Left kidney (tissue), 8 donors: ENCODE measurements at places on chromosomes 2 and 18.

DNA sequence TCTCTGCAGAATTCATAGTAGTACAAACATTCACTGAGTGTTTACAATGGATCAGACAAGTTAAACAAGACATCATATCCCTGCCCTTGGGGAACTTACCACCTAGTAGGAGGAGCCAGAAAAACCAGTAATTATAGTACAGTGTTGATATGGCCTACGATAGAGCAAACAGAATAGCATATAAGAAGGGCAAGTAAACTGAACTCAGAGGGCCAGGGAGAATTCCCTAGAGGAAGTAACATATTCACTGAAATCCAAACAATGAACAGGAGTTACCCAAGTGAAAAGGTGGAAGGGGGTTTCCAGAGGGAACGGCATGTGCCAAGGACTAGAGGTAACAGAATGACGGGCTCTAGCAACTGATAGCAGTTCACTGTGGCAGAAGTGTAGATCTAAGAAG is 34.1 kb downstream of the NHEJ1 start:
- DNase-seq, result no peak

DNA sequence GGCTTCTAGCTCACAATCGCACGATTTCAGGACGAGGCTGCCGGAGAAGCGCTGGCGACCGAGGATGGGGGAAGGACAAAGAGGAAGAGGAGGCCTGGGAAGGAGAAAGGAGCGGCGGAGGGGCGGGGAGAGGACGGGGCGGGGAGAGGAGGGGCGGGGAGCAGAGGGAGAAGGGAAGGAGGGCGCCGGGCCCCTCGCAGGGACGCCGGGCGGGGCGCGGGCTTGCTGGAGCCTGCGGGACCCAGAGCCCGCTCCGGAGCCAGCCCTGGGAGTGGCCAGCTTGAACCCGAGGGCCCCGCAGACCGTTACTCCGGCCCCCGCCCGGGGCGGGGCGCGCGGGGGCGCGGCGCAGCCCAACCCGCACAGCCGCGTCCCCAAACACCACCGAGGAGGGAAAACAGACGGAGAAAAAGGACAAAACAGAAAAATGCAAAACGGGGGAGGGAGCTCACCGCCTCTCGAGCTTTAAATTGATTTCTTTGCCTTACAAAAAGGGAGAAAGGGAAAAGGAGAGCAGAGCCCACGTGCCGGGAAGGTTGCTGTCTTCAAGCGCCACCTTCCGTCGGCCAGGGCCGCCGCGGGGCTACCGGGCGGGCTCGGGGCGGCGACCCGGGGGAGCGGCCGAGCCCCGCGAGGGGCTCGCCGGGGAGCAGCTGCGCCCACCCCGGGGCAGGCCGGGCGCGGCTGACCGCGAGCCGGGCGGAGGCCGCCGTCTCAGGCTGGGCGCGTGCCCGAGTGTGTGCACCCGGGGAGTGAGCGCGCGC is 781 bp upstream of the SOX11 start:
- DNase-seq, result peak; percentile 84

GRCh38 chr2:57890464-57890863 is 156.1 kb upstream of the VRK2 start:
- DNase-seq, result no peak

DNA sequence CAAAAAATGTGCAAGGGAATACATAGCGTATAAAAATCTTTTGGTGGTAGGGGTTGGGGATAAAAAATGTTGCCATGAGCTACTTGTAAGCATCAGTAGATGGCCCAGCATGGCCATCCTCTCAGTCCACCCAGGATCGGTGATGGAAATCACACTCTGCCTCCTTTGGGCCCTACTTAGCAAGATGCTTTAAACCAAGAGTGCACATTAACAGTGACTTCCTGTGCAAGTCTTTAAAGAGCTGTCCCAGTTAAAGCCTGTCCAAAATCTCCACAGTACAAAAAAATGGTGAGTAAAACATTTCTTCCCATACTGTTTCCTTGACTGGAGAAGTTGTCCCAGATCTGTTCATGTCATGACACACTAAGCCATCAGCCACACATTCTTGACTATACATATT is 18.0 kb downstream of the ANKRD44 start:
- no peak for DNase-seq

GRCh38 chr2:172442072-172442895 is 14.9 kb downstream of the ITGA6 start:
- DNase-seq, result no peak

GRCh38 chr2:126658905-126659561 is 3.1 kb downstream of the GYPC start:
- DNase-seq, result peak; percentile 38

GRCh38 chr2:217800433-217801114 is 202.2 kb downstream of the TNS1 start:
- no peak for DNase-seq

DNA sequence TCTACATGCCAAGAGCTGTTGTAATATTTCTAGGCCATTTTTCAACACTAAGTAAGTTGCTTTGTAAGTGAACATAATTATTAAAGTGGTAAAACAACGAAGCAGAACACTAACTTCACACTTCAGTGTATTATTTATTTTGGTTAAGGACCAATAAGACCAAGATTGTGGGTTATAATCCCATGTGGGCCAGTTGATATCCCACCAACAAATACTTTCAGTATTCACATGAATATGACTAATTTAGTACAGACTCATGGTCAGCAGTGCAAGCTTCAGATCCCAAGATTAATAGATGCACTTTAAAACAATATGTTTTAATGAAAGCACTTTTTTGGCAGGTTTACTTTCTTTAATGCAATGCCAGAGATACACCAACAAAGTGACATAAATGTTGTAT is 154.3 kb downstream of the LCLAT1 start:
- no peak for DNase-seq

DNA sequence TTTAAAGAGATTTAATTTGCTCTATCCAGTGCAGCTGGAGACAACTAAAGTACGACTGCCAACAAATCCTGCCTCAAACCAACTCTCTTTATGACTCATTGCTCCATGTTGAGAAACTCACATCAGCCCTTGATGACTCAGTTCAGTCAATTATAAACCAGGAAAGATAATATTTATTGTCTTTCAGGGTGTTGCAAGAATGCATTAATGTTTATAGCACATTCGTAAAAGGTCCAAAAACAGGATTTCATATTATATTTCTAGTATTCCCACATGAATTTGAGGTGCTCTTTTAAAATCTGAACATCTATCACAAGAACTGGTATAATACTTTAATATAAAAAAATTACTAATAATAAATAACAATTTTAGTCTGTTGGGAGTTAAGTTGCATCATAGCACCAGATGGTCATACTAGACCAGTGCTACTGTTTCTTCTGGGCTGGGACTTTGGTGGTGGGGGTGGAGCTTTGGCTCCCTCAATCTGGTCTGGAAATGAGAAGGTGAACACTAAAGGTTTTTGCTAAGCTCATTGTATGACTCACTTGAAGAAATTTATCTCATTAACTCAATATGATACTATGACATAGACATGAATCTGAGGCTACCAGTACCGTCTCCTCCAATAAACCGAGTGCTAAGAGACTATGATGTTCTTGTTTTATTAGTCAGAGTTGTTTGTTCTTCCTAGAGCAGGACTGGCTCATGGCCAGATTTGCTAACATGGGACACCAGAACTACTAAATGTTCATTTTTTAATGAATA is 26.6 kb upstream of the MAP3K20 start:
- DNase-seq, result no peak

DNA sequence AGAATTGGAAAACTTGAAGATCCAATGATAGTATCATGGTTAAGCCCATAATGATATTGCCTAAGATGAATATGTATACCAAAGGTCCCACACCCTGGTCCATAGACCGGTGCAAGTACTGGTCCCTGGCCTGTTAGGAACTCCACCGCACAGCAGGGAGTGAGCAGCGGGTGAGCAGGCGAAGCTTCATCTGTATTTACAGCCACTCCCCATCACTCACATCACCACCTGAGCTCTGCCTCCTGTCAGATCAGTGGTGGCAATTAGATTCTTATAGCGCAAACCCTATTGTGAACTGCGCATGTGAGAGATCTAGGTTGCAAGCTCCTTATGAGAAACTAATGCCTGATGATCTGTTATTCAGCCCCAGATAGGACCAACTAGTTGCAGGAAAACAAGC is 402.4 kb downstream of the EPHA4 start:
- no peak for DNase-seq

- peak; percentile 32 for DNase-seq
These were observed 63.4 kb upstream of the CHRNA1 start for GRCh38 chr2:174827371-174828369.

GRCh38 chr2:98828793-98829371 is 98.0 kb upstream of the MGAT4A start:
- no peak for DNase-seq

GRCh38 chr2:11343650-11344341 is 640 bp downstream of the ROCK2 start:
- peak; percentile 46 for DNase-seq

DNA sequence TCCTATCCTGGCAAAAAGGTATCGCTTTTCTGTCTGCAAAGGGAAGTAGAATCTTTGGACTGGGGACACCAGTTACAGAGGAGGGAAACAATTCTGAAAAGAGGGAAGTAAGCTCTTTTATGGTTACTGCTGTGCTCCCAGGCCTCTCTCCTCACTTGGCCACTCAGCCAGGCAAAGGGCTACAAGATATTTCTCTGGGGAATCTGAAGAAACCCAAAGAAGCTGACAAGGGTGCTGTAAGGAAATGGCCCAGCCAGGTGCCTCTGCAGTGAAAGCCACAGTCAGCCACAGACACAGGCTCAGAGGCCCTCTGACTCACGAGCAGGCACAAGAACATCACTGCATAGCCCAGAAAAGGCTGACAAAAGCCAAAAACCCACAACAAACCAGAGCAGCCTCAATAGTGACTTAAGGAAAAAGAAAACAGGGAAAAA is 5.8 kb downstream of the HDLBP start:
- DNase-seq, result no peak
